Stimulated activated CD8-positive, alpha-beta memory T cell treated with anti-CD3 and anti-CD28 coated beads, Interleukin-12 subunit alpha, Interleukin-12 subunit beta, amount 100 ng/mL, for 1 hour (primary cell): ENCODE measurements at places on chromosomes 1 and 21.

GRCh38 chr1:22761821-22762220 lies 51.2 kb downstream of the EPHB2 start:
- no peak for DNase-seq

DNA sequence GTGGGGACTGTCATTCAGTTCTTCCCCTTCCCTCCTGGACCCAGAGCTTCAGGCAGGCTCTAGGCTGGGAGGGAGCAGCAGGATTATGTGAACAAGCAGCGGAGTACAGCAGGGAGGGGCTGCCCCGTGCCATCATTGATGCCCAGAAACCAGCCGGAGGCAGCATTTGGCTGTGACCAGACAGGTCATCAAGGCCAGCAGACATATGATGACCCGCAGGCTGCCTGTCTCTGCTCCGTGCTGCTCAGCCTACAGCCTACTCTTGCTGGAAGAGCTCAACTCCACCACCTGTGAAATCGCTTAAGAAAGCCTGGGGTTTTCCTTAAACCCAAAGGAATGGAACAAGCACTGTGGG lies 4.9 kb downstream of the KLHL21 start:
- DNase-seq, result no peak

- no peak for DNase-seq
Measured at GRCh38 chr1:50108497-50109059, at the start of gene ELAVL4. ELAVL4 (plus strand) TSS chr1:50108920; CDS start chr1:50109190, 270 bp downstream.

- DNase-seq, result no peak
Measured at GRCh38 chr1:156118177-156118868, 3.8 kb downstream of the LMNA start.

GRCh38 chr1:8363186-8363766 lies 45.4 kb downstream of the SLC45A1 start:
- DNase-seq, result no peak

GRCh38 chr1:172883844-172884243 lies 166.9 kb downstream of the TNFSF18 start:
- no peak for DNase-seq

- DNase-seq, result no peak
Measured at GRCh38 chr1:69834336-69834735, 266.6 kb downstream of the LRRC7 start.

DNA sequence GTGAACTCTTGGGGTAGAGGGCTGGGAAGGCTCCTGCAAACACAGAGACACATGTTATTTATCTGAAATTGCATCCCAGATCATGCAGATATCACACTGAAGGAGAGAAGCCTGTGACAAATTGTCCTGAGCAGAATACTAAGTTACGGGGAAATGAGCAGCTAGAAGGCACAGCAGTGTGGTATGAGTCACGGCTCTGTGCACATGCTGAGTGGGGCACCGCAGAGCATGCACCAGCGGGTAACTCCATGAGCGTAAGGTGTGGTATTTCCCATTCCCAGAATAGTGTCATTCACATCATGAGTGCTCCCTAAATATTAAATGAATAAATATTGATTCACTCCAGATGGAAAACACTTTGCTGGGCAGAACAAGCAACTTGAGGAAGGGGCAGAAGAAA lies 21.3 kb upstream of the FCRL2 start:
- no peak for DNase-seq

GRCh38 chr1:76219366-76219818 lies 144.8 kb downstream of the ST6GALNAC3 start:
- no peak for DNase-seq

GRCh38 chr1:58964880-58965279 lies 181.0 kb upstream of the JUN start:
- DNase-seq, result no peak

- no peak for DNase-seq
Measured at GRCh38 chr1:191498318-191498717, 659.9 kb upstream of the RGS18 start.

- DNase-seq, result no peak
Measured at GRCh38 chr1:231541842-231542241, 13.4 kb downstream of the TSNAX start.

DNA sequence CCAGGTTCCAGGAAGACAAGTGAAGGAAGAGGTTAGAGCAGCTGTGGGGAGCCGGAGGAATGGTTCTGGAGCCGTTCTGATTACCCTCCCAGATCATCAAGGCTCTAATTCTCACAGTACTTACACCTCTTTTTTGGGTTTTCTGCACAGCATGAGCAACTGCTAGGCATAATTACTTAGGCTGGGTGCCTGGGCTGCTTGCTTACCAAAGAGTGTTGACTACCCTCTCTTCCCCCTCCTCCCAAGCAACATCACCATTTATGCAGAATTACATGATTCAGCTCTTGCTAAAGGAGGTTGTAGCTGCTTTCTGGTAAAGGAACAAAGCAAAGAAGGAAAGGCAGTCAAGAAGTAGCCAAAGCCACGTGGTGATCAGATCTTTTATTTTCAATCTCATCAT lies 397.2 kb downstream of the KCNH1 start:
- DNase-seq, result no peak

DNA sequence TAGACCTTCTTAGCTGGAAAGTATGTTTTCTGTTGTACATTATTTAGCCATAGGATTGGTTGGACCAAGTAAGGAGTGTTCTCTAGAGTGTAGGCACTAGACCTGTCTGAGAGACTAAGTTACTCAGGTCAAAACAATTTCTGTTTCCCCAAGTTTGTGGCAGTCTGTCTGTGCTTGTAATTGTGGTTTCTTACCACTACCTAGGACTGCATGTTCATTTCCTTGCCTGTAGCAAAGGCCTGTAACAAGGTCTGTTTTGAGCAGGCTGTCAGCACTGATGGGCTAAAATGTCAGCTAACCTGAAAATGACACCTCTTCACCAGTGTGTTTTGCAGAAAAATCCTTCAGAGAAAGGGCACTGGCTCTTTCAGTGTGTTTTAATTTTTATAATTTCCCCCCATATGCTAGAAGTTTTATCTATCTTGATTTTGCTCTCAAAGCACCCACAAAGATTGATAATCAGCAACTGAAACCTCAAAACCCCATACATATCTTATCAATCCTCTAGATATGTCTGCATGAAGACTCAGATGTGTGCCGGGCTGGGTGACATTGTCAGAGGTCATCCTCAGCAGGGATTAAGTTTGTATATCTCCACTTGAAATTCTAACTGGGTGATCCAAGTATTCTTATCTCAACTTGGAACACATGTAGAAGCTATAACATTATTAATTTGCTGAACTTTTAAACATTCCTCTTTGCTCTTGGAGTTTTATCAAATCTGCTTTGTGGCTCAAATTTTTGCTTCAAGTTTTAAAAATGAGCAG lies 50.7 kb upstream of the ST6GALNAC3 start:
- DNase-seq, result no peak

DNA sequence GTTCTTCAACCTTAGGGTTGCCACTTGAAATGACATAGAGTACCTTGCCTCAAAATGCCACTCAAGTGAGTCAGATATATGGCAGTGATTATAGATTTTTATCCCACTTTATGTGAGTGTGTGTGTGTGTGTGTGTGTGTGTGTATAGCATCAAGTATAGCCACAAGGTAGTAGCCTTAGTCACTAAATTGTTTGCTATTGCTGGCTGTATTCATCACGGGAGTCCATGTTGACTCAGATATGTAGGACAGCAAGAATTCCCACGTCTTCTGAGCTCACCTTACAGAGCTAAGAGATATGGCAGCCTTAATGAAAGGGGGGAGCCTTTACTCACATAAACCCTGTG lies 9.3 kb downstream of the ETS2 start:
- no peak for DNase-seq

DNA sequence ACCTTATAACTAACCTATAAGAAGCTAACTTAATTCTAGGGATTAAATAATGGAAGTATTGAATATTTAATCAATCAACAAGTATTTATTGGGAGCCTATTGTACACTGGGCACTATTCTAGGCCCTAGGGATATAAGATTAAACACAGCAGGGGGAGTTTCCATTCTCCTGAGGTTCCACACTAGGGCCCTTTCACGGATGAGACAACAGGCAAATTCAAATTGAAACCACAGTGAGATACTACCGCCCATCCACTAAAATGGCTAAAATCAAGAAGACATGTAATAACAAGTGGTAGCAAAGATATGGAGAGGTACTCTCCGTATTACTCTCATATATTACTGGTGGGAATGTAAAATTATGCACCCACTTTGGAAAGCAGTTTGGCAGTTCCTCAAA lies 674.4 kb downstream of the KIF26B start:
- DNase-seq, result no peak
